Stimulated activated CD4-positive, alpha-beta T cell treated with anti-CD3 and anti-CD28 coated beads, TNF-alpha, amount 100 ng/mL, for 4 hours (primary cell): ENCODE measurements at places on chromosomes 3 and 15.

GRCh38 chr3:147937891-147938290, 528.7 kb downstream of the ZIC1 start:
- DNase-seq = no peak

DNA sequence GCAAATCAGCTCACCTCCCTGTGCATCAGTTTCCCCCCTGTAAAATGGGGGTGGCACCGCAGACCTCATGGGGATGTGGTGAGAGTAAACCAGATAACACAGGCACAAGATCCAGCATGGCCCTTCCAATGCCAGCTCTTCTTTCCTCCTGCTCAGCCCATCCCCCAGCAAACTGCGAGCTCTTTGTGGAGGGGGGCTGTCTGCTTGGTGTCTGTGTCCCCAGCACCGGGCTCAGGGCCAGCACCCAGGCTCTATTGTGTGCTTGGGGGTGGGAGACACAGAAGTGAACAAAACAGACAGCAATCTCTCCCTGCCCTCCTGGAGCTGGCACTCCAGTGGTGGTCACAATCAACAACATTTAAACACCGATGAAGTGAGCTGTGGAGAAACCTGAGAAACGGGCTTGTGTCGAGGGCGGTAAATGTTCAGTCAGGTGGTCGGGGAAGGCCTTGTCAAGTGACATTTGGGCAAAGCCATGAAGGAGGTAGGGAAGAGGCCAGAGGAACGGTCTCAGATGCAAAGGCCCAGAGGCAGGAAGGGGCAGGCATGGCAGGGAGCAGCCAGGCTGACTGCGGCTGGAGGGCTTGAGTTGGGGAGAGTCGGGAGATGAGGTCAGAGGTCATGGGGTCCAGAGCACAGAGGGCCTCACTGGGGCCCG, 28.4 kb downstream of the GRIP2 start:
- no peak for DNase-seq

- DNase-seq = no peak
These were observed 285.8 kb downstream of the TBC1D5 start for GRCh38 chr3:17456650-17457049.

- DNase-seq = no peak
These were observed 59.3 kb downstream of the MCF2L2 start for GRCh38 chr3:183369117-183369516.

DNA sequence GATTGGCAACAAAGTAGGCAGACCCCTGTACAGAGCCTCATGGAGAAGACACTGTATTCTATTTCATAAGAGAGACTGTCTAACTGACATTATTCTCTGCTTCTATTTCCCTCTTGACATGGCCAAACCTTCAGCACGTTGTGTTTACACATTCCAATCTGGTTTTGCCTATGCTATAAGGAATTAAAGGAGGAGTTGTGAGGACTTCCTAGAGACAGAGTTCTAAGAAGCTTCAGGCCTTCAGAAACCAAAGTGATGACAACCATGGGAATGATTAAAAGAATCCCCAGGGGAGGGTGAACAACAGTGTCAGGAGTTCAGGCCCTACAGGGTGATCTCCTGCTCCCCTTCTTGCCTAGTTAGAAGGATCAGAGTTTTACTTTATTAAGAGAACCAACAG, 44.9 kb upstream of the CAPN7 start:
- DNase-seq = no peak

DNA sequence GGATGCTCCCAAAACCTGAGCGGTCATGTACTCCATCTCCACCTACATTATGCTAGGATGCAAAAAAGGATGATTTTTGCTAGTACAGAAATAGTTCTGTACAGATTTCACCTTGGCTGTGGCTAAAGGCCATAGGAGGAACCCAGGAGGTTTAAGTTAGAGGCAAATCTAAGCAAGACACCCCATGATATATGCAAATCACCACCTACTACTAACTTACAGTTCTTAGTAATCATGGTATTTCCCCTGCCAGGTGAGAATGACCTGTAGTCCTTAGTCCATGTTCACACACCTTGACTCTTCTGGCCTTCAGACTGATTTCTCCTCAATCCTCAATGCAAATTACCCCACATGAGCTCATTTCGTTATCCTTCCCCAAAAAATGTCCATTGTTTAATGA, 154.2 kb downstream of the IMPG2 start:
- DNase-seq = no peak

DNA sequence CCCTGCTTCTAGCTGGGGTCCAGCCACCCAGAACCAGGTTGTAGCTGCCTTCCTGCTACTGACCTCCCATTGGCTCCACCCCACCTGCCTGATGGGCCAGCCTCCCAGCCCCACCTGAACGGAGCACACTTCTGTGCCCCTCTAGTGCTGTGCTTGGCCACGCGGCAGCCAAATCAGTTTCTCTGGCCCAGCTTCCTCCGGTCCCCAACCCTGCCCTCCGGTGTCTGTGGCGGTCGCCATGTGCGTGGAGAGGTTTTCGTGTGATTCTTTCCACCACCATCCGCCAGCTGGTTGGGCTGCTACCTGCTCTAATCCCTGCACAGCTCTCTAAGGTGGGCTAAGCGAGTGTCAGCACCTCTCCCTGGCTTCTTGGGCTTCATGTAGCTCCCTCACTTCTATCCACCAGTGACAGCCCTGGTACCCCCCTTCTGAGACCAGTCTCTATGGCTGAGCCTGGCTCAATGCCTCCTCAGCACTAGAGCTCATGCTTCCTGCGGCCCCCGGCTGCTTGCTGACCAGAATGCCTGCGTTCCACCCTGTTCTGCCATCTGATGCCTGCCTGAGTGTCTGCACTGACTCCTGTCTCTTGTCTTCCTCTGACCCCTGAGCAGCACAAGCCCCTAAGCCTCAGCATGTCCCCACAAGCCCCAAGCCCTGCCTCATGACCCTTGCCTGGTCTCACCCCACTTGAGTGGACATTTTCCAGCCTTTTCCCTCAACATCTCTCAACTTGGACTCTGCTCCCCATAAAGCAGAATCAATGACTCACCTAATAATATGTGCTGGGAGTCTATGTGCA, 23.2 kb upstream of the MAGEF1 start:
- DNase-seq = no peak

- no peak for DNase-seq
These were observed 142.7 kb downstream of the ULK4 start for GRCh38 chr3:41819236-41819635.

GRCh38 chr3:186166491-186167288, 57.8 kb upstream of the ETV5 start:
- no peak for DNase-seq

DNA sequence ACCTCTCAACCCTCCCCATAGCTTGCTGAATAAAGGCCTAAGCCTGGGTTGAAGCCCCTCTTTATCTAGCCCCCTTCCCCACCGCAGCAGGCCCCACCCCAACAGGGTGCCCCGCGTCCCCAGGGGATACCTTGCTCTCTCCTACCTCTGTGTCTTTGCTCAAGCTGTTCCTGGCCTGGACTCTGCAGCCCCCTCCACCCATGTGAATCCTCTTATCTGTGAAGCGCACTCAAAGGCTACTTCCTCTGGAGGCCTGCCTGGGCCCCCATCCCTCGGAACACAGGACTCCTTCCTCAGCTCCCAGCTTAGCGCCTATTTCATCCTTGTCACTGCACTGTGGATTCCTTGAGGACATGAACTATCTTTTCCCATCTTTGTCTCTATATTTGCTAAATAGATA, 61.4 kb upstream of the HERC1 start:
- DNase-seq = no peak

- no peak for DNase-seq
These were observed 71.3 kb upstream of the HES1 start for GRCh38 chr3:194064380-194065332.

DNA sequence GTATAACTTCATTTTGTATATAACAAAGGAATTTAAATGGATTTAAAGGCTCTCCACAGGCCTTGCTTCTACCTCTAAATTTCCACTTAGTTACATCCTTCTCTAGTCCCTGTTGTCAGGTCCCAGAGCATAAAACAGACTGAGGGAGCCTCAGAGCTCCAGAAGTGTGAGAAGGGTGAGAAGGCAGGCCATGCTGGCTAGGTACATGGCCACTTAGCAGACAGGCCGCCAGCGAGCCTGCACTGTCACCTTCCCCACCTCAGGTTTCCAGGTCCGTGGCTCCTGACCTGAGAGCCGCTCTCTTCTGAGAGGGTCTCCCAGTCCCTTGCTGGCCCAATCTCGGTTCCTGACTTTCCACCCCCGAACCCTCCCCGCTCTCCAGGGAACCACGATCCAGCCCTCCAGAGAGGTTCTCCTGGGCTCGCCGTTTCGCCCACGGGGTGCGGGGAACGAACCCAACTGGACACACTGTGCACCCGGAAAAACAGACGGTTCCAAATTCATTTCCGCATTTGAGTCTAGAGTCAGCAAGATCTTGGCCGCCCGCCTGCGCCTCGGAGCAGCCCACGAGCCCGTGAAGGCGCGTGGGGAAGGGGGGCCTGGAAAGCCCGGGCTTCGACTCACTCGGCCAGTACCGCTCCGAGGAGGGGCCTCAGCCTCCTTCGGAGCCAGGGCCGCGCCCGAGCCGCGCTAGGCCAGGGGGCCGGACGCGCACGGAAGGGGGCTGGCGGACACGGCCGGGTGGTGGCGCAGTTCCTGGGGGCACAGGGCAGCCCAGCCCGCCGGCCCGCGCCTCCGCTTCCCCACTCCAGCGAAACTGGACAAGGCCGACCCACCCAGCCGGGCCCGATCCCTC, 16.7 kb upstream of the SOX2 start:
- no peak for DNase-seq

DNA sequence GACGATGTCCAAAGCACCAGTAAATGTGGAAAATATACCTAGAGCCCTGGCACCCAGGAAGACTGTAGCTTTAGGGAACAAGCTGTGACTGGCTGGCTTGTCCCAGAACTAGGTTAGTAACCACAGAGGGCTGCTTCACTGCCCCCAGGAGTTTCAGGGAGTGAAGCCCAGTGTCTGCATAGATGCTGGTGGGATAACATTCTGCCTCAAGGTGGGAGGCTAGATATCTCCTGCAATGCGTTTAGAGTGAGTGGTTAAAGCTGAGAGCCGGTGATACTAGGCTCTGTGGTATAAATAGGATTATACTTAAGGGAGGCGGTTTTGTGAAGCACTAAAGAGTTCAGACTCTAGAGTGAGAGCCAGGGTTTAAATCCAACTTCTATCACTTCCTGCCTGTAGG, 11.7 kb upstream of the CP start:
- no peak for DNase-seq
